ENCODE measurements at places on chromosomes 16 and 17.

DNA sequence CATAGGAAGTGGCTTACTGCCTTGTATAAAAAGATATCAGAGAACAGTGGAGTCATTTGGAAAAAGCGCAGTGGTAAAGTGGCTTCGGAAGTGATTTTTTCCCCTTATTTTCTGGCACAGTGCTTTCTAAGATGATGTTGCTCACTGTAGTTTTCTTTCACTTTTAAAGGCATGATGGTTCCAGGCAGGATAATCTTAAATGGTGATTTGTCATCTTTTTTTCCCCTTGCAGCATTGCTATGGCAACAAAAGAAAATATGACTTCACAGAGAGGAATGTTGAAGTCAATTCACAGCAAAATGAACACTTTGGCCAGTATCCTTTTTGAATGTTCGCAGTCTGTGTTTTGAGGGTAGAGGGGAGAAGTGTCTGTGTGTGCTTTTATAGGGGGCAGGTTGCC is 42.5 kb downstream of the GOSR1 start:
- DNase-seq = no peak

DNA sequence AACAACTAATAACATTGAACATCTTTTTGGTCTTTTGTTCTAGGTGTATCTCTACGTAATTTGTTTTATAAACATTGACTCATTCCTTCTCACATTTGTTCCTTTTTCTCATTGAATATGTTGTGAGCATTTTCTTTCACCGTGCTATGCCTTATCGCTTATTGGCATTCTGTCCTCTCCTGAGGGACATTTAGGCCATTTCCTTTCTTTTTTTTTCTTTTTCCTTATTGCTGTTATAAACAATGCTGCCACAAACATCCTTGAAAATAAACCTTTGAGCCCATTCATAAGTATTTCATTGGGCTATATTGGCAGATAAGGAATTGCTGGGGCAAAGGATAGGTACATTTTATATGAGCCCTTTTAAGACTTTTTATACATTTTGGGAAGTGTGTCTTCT is 32.4 kb downstream of the WSCD1 start:
- DNase-seq = no peak

- no peak for DNase-seq
These were observed 4.8 kb upstream of the ZNF469 start for GRCh38 chr16:88377961-88378360.

- DNase-seq = no peak
These were observed 18.3 kb upstream of the CCL5 start for GRCh38 chr17:35898283-35899070.

- DNase-seq = no peak
These were observed 6.2 kb upstream of the ABCA8 start for GRCh38 chr17:68961214-68961882.

DNA sequence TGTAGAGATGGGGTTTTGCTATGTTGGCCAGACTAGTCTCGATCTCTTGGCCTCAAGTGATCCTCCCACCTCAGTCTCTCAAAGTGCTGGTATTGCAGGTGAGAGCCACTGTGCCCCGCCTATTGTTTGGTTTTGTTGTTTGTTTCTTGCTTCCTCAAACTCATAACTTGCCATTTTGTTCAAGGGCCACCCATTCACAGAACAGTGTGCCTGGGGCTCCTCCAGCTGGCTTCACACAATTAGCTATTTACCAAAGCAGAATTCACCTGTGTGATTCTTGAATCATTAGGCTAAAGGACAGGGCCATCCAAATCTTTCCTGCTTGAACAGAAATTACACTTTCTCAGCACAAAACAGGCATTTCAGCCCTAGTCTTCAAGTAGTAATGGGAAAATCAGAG is 7.2 kb downstream of the ABHD15 start:
- no peak for DNase-seq

DNA sequence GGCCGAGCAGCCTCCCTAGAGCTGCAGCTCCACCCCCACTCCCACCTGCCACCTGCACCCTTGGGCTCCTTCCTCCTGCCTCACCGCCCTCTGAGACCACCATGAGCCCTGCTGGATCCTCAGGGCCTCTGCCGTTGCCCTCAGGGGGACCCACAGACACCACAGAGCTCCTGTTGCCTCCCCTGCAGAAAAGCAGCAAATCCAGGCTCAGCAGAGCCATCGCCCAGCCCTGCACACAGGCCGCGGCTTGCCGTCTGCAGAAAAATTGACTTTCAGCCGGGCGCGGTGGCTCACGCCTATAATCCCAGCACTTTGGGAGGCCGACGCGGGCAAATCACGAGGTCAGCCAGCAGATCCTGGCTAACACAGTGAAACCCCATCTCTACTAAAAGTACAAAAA is 7.0 kb upstream of the PPP1R27 start:
- no peak for DNase-seq

DNA sequence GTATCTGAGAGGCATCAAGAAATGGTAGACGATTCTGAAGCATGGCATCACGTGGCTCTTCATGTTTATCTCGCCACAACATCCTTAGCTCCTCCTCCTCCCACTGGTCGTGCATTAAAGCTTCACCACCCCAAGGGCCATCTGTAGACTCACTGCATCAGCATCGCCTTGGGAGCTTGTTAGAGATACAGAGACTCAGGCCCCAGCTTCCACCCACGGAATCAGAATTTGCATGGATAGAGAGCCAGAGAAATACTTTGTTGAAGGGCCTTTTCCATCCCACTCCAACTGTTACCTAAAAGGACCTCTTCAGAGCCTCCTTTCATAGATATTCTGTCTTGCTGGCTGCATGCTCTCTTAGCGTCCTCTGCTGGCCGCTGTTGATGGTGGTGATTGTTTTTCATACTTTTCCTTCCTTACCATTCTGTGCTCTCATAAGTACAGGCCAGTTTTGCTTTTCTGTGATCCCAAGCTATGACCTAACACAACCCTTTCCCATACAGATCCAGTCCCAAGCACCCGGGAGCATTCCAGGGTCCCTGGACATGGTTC is 1049.4 kb upstream of the EEF2KMT start:
- no peak for DNase-seq

- no peak for DNase-seq
These were observed 120.6 kb upstream of the KCNJ16 start for GRCh38 chr17:69954241-69954925.

DNA sequence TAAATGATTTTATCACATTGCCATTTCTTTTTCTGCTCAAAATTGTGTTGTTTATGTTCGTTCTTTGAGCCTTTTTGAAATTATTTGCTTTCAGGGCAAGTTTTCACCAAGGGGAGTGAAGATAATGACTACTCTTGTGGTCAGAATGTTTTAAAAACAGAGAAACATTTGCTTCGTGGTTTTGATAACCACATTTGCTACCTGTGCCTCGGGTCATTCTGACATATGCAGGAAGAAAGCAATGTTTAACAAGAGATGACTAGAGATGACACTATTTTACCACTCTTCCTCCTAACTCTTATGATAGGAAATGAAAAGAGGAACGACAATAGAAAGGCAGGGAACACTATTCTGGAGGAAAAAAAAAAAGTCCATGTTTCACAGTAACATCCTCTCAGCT is 1496.5 kb upstream of the GOT2 start:
- DNase-seq = no peak

DNA sequence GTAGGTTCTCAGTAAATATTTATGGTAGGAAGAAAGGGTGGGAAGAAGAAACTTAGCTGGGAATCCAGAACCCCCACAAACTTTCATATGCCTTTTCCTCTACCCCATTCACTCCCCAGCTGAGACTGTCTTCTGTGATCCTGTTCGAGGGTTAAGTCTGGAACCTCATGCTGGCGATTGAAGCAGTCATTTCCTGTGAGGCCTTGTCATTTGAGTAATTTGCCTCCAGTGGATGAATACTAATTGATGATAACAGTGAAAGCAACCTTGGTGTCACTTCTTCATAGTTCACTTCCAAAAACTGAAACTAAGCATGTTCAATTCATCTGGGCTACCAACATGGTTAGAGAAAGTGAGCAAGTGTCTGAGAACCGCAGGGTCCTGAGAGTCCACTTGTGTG is 401.2 kb downstream of the CDH13 start:
- DNase-seq = no peak

- DNase-seq = no peak
These were observed 20.6 kb downstream of the SLC12A3 start for GRCh38 chr16:56885446-56886162.

DNA sequence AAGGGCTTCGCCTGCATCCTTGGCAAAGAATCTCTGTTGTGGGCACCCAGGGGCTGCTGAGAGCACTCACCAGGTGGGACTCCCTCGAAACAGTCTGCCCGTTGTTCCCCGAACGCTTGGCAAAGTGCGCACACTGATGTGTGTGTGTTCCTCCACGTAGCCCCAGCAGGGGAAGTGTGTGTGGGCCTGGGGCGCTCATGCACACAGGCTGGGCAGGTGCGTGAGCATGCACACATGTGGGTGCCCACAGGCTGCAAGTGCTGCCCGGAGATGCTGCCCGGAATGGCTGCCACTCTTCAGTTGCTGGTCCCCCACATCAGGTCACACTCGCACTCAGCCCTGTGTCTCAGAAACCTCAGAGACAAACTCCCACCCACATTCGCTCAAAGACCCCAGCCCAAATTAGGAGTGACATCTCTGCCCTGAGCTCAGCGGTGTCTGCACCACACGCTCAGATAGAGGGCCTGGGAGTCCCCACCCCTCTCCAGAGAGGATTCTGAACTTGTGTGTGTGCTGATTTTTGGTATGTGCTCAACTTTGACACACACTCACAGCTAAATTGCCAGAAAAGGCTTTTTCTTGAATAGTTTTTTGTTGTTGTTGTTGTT is 119.4 kb downstream of the MGAT5B start:
- peak; percentile 60 for DNase-seq

DNA sequence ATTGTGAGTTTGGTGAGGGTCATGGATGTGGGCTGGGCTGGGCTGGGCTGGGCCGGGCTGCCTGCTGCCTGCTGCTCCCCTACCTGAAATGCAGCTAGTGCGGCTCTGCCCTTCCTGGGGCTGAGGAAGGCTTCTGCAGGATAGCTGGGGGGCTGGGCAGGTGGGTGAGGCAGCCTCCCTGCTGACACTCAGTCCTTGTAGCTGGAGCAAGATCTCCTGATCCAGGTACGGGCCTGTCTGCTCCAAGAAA is 4.7 kb downstream of the RPL13 start:
- no peak for DNase-seq

DNA sequence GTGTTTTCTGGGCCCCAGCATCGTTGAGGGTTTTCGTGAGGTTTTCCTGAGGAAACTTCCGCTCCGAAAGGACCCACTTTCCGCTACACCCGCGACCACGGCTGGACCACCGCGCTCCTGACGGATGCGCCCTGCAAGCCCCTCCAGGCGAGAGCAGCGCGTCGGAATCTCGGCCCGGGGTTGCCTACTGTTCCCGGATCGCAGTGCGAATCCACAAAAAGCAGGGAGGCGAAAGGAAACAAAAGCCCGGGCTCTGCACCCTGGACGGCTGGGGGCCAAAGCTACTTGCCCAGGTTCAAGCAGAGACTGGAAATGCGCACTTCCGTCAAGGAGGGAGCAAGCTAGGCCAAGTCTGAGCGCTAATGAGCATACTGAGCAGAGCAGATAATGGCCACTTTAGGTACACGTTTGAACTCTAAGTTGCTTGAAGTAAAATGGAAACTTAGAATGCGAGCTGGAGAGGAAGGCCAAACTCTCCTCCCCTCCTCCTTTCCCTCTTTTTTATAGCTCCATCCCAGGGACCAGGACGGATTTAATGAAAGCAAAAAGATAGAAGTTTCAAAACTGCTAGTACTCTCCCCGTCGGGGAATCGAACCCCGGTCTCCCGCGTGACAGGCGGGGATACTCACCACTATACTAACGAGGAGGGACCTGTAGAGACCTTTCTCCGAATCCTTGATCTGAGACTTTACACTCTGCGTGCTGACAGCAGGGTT is 11.4 kb upstream of the AURKB start:
- peak; percentile 96 for DNase-seq

DNA sequence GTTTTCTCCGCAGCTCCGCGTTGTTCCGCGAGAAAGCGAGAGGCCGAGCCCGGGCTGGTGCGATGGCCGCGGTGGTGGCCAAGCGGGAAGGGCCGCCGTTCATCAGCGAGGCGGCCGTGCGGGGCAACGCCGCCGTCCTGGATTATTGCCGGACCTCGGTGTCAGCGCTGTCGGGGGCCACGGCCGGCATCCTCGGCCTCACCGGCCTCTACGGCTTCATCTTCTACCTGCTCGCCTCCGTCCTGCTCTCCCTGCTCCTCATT is 404 bp downstream of the EMC6 start:
- no peak for DNase-seq

GRCh38 chr17:4632581-4632920 is 8.9 kb downstream of the ALOX15 start:
- no peak for DNase-seq

Data from retina (tissue), 1 donor.